Sigmoid colon (tissue), 7 donors: ENCODE measurements at places on chromosomes 2 and 18. TPM values are rescaled to one million over a fixed set of nuclear protein-coding genes. Genes with fewer than 3 reads are reported as not detected.
A peak's percentile ranks its signal among the peaks of the same experiment; 100 is the strongest.

L3MBTL4 gene
- 3.6 TPM for total RNA-seq

ALPG gene
- total RNA-seq, result not detected

CD207 gene
- 0.71 TPM for total RNA-seq

KATNAL2 gene
- total RNA-seq, result 4.3 TPM

SPC25 gene
- total RNA-seq, result not detected

ABCA12 gene
- 0.66 TPM for total RNA-seq

MAP3K20 gene
- total RNA-seq, result 189 TPM

LBX2 gene
- not detected for total RNA-seq

ALPI gene
- not detected for total RNA-seq

CRACDL gene
- total RNA-seq, result 0.36 TPM

BMP10 gene
- total RNA-seq, result not detected

DNAH6 gene
- 0.54 TPM for total RNA-seq

CHRND gene
- total RNA-seq, result not detected

GMPPA gene
- total RNA-seq, result 24.7 TPM

GRCh38 chr2:198106621-198107385 is 302.4 kb downstream of the PLCL1 start:
- no peak for DNase-seq

DNA sequence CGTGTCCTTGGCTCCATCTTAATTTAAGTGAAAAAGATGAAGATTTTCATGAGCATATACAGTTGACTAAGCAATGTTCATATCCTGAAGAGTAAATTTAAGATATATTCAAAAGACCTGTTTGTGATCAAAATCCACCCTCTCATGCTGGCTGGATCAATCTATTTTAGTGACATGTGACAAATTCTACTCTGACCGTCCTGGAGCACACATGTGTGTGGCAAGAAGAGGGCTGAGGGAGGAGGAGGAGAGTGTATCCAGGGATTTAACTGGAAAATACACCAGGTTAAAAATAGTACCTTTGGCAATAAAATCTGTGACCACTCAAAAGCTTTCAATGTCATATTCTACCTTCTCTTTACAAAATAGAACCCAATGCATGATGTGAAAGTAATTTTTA is 228.7 kb downstream of the PID1 start:
- DNase-seq, result no peak

GRCh38 chr2:33344230-33344629 is 132.2 kb upstream of the RASGRP3 start:
- DNase-seq, result no peak

- DNase-seq, result no peak
These were observed 64.2 kb downstream of the TPO start for GRCh38 chr2:1477196-1478040.

GRCh38 chr2:120770176-120770575 is 34.5 kb downstream of the GLI2 start:
- DNase-seq, result peak; percentile 45

DNA sequence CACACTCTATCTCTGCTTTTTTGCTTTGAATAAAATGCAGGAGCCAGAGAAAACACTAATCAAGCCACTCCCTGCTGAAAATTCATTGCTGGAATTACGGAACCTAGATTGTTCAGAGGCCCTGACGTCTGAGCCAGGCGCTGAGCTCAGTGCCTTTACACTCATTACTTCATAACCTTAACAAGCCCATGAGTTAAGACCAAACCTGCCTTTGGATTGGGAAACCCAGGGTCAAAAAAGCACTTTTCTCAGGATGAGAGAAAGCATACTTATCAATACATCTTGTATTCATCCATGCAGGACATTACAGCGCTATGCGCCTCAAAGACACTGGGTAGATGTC is 762 bp downstream of the INO80C start:
- DNase-seq, result peak; percentile 73

- DNase-seq, result no peak
These were observed 30.1 kb downstream of the FEZ2 start for GRCh38 chr2:36567711-36568408.

GRCh38 chr18:7635948-7636347 is 68.8 kb downstream of the PTPRM start:
- no peak for DNase-seq

- no peak for DNase-seq
These were observed 38.6 kb upstream of the TANK start for GRCh38 chr2:161121622-161122021.

DNA sequence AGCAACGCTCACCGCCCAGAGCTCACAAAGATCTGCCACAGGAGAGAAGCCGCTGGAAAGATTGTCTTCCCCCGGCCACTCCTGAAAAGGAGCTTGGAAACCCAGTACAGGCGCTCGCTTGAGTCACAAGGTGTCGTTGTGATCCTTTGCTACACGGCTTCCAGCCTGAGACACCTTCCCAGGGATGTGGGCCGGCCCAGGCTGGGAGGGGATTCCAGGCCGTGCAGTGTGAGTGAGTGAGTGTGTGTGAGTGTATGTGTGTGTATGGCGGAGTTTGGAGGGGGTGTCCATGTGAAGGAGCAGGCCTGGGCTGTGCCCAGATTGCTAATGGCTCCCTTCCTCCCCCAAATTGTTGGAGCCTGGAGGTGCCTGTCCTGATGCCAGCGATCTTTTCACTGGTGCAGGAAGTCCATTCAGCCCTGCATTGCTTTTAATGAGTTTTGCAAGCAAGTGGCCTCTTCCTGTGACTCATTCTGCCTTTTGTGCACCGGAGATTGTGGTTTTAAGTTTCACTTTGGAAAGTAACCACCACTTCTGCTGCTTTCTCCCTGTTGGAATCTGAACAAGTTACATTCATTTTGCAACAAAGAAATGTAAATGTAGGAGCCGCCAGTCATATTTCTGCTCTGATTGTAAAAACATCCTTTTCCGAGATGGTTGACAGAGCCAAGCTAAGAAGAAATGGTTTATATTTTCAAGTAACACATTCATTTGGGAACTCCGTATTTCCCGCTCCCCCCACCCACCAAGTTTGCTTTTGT is 83.7 kb downstream of the LPIN1 start:
- peak; percentile 84 for DNase-seq

GRCh38 chr2:32485399-32485798 is 128.6 kb downstream of the BIRC6 start:
- DNase-seq, result no peak

DNA sequence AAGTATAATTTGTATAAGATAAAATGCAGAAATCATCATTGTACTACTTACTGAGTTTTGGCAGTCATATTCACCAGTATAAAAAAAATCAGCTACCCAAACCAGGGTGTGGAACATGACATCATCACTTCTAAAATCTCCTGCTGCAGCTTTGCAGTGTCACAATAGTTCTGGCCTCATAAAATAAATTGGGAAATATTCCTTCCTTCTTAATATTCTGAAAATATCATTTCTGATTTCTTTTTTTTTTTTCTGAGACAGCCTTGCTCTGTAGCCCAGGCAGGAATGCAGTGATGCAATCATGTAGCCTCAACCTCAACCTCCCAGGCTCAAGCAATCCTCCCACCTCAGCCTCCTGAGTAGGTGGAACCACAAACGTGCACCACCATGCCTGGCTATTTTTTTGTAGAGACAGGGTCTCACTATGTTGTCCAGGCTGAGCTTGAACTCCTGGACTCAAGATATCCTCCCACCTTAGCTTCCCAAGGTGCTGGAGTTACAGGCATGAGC is 101.4 kb downstream of the TMEM18 start:
- DNase-seq, result no peak

DNA sequence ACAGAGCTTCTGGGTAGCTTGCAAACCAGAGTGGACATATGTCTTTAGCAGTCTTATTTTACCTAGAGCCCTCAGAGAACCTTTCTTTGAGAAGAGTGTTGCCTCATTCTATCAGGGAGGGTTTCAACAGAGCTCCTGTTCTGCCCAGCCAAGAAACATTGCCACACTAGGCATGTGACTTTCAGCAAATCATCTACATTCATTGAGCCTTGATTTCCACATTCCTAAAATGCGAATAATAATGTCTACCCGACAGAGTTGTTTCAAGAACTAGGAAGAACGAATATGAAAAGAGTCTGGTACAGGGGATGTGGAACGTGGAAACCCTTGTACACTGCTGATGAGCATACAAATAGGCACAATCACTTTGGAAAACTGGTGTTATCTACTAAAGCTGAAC is 7.8 kb upstream of the PRKAG3 start:
- peak; percentile 40 for DNase-seq

GRCh38 chr2:226791056-226791486 is 8.5 kb downstream of the IRS1 start:
- DNase-seq, result peak; percentile 86

DNA sequence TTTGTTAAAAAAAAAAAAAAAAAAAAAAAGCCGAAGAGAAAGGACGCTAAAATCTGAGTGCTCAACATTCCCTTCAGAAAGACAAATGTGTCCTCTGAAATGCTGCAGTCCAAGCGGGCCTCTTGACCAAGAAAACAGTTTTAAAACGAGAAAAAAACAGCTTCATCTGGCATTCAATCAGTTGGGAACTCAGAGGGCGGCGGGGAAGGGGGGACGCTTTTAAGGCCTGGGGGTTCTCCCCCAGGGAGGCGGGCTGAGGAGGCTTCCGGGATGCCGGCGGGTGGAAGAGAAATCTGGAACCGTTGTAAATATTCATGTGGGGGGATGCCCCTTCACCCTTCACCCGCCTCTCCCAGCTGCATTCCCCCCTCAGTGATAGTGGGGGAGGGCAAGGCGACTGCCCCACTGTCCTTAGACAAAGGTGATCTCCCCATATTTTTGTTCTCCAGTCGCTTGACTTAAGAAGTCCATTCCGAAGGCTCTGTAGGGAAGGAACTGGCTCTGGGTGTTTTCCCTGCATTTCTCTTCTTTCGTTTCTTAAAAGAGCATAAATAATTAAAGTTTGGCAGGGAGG is 3.3 kb upstream of the HOXD11 start:
- DNase-seq, result peak; percentile 65

GRCh38 chr2:149084924-149085795 is 46.7 kb downstream of the LYPD6B start:
- no peak for DNase-seq

- DNase-seq, result no peak
These were observed 84.1 kb upstream of the CTNNA2 start for GRCh38 chr2:79428745-79429144.

- no peak for DNase-seq
These were observed 54.8 kb upstream of the FRZB start for GRCh38 chr2:182921234-182921633.

DNA sequence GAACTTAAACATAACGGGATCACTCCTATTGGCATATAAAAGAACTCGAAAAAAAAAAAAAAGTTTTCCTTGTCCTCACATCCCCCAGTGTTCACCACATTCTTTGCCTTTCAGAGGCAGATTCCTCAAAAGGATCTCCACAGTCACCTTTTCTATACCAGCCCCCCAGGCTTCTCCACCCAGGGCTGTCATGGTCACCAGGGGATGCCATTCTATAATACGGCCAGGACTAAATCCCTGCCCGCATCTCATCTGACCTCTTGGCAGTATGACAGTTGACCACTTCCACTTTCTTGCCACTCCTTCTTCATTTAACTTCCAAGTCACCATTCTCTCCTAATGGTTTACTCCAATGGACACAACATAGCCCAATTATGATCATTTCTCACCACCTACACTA is 29.3 kb downstream of the SOS1 start:
- no peak for DNase-seq

DNA sequence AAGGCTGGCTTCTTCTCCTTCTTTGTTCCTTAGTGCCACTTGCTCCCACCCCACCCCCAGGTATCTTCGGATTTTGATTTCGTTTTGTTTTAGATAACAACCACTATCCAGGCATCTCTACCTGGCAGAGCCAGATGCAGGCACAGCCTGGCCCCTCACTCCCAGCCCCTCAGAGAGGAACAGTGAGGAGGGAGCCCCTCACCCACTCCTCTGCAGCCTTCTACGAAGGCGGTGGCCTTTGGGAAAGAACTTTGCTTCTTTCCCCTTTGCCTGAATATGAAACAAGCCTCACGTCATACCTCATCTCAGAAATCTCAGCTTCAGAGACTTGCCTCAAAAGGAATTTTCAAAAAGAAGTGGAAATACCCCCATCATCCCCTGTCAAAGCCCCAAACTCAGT is 6.3 kb upstream of the CYP26B1 start:
- DNase-seq, result no peak

DNA sequence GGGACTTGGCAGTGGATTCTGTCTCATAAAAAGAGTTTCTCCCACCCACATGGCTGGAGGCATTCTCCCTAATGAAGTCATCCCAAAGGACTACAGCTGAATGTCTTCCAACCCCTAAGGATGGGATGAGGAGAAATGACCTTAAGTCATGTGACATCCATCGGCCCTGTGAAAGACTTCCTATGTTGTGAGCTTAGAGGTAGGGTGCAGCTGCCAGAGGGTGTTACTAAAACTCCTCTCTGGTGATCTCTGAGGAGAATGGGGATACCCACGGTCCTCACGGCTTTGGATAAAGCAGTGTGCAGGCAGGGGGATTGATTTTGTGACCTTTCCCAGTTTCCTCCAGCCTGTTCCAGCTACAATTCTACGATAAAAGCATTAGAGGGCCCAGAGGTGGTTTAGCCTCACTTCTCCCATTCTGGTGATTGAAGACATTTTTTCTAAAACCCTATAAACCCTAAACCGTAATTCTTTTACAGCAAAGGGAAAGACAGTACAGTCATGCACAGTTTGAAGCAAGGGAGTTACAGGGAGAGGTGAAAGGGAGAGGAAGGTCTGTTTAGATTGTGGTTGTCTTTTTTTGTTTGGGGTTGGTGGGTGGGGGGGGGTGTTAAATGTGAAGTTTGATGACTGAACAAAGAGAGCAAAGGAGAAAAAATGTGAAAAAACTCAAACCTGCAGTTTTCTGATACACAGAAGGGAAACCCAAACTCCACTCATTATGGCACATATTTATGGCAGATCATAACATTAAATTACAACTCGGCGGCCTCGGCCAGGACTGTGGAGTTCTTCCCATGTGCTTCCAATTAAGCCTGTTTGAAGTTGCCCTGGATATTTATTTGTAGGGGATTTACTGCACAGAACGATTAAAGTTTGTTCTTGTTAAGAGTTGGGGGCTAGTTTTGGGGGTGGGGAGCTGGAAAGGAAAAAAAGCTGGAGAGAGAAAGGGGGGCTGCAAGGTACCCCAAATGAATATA is 26.6 kb upstream of the SLC14A2 start:
- DNase-seq, result no peak
